ENCODE measurements at places on chromosomes 16 and 17.

- no peak for DNase-seq
Measured at GRCh38 chr16:58128711-58129096, 477 bp downstream of the CFAP20 start.

DNA sequence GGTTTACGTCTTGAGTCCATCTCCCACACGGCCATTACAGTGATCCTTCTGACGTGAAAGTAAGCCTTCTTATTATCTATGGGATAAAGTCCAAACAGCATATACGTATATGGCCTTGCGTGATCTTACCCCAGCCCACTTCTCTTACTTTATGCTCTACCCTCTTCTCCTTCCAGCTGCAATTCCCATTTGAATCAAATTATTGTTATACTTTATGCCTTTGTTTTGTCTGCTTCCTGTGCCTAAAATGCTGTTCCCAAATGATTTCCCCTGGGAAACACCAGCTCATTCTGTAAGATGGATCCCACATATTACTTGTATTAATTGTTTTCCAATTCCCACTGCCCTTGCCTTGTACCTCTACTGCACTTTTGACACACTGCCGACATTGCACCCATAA, 11.2 kb downstream of the UQCRC2 start:
- no peak for DNase-seq

GRCh38 chr17:68325961-68326360, 34.7 kb downstream of the ARSG start:
- DNase-seq: no peak

GRCh38 chr16:30556125-30556473, 2.1 kb downstream of the ZNF764 start:
- no peak for DNase-seq

DNA sequence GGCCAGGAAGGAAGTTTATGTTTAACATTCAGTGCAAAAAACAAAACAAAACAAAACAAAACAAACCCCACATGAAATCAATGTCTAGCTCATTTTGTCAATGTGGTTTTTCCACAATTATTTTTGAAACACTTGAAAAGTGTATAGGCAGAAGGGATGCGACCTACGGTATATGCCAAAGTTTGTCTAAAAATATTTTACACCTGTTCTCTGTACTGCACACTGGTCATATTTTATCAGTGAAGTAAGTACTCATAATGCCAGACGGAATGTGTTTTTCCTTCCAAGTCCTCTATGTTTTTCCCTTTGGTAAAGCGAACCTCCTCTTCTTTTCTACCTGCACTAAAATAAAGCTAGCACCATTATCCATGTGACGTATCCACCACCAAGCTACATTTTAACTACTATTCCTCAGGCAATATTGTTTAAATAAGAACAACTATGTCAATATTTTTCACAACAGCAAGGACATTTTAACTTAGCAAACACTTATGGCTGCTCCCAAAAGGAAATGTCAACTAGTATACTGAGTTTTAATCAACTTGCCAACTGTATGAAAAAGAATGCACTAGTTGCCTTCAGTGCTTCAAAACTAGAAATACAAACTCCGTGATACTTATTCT, 10.3 kb downstream of the TOB1 start:
- no peak for DNase-seq

DNA sequence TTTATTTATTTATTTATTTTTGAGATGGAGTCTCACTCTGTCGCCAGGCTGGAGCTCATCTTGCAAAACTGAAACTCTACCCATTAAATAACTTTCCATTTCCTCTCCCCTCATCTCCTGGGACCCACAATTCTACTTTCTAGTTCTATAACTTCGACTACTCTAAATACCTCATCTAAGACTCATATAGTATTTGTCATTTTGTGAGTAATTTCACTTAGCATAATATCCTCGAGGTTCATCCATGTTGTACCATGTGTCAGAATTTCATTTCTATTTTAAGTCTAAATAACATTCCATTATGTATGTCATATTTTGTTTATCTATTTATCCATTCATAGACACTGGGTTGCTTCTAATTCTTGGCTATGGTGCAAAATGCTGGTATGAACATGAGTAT, 5.1 kb upstream of the NT5M start:
- no peak for DNase-seq

DNA sequence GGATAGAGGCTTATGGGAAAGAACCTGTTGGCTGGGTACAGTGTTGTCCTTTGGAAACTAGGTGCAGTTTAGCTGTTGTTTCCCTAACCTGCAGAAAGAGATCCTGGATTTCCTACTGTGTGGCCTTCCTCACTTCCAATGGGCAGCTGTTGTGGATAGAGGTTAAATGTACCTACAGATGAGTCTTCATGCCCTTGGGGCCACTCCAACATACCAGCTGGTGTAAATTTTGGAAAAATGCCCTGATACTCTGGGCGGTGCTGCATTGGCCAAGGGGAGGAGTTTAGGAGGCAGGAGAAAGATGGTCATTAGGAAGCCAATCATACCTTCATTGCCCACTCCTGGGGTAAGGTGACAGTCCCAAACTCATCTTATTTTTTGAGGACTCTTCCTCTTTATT, 70.2 kb downstream of the SNX11 start:
- DNase-seq: no peak

DNA sequence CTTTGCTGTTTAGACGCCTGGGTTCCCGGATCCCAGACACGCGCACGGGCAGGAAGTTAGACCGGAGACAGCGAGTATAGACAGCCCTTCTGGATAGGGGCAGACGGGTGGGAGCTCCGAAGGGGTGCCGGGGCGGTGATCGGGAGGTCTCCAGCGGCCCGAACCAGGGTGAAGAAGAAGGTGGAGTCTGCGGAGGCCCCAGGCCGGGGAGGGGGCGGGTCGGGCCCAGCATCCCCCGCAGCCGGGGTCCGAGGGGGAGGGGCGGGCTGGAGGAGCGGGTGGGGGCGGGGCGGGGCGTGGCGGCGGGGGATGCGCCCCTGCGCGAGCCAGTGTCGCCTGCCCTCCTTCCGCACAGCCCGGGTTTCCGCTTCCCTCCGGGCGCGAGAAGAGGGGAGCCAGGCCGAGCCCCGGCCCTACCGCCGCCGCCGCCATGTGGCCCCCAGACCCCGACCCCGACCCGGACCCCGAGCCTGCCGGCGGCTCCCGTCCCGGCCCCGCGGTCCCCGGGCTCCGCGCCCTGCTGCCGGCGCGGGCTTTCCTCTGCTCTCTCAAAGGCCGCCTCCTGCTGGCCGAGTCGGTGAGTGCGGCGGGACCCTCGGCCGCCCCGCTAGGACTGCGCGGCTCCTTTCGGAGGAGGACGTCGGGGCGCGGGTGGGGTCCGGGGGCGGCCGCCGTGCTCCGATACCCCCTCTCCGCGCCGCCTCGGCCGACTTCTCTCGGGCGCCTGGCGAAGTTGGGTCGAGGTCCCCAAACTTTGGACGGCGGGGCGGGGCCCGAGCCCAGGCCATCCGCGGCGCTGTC, at the start of gene CMTM3:
CMTM3 (plus strand) TSS at position 329 of the 801 bp plus-strand sequence; CDS start at position 431, 102 bp downstream.
- DNase-seq: peak; percentile 75

GRCh38 chr17:1366234-1366633, 33.8 kb downstream of the YWHAE start:
- no peak for DNase-seq

DNA sequence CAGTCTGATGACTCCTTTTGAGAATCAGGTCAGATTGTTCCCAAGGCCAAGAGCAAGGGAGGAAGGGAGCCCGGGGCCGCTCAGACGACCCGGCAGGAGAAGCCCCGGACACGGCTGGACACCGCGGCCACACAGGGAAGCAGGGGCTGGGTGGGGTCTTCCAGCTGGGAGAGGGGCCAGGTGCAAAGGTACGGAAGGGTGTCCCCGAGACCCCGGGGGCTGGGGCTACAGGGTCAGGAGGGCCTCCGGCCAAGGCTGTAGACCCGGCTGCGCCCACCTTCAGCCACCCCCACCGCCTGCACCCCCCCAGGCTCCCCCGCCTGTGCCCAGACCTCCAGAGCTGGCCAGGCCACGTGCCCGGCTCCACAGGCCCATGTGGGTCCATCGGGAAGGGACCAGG, 21.9 kb upstream of the C1QTNF8 start:
- no peak for DNase-seq

DNA sequence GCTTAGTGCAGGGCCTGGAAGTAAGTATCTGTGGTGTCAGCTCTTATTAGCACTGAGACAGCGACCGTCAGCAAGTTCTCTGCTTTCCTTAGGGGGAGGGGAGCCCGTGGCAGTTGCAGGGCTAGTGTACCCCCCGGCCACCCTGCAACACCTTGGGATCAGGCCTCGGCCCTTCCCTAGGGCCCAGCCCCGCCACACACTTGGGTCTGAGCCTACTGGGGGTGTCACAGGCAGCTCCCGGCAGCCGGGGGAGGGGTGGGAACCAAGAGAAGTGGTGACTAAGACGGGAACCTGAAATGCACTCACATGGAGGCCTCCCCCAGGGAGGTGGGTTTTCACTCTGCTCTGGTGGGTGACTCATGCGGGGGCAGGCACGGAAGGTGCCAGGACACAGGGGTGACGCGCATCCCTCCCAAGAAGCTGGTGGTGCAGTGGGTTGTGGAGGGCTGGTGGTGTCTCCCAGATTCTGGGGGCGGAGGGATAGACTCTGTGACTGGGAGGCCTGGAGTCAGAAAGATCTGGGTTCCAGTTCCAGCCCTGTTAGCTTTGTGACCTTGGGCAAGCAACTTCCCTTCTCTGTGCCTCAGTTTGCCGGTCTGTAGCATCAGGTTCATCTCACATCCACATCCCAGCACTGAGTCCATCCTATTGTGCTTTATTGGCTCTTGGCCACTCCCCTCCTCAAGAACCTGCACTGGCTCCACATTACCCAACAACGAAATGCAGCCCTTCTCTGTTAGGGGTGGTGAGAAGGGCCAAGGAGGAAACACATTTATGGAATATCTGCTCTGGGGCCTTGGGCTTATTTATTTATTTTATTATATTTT, 44.5 kb downstream of the LAT start:
- peak; percentile 22 for DNase-seq

DNA sequence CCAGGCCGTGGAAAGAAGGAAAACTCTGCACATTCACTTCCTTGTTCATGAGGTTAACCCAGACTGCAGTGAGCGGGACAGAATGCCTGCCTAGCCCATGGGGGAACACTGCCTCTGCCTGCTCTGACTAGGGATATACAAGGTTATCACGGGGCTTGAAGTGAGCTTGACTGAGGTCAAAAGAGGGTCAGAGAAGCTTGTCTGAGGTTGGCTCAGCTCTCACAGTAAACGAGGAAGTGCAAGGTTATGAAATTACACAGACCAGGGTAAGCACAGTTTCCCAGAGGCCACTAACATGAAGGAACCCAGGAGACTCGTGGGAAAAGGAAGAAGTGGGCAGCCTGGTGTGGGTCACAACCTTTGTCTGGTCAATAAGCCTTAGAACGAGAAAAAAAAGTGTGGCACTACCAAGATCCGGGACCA, 28.7 kb downstream of the HIC1 start:
- no peak for DNase-seq

All from effector memory CD8-positive, alpha-beta T cell (primary cell).